ENCODE measurements at places on chromosomes 11 and 22.

DNA sequence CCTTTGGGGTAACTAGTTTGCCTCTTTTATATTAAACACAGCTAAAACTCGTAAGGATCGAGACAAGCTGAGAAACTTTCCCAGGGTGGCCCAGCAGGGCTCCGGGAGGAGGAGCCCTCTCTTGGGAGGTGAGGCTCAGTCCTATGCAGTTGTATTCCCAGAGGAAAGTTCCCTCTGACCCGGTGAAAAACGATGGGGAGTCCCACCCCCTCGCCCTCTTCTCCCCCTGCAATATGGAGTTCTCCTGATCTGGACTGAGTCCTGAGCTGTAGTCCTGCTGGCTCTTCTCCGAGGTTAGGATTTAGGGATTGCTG is 1.3 kb downstream of the NTM start:
- no peak for DNase-seq

- DNase-seq, result no peak
These were observed 392.9 kb downstream of the INSC start for GRCh38 chr11:15507592-15507991.

DNA sequence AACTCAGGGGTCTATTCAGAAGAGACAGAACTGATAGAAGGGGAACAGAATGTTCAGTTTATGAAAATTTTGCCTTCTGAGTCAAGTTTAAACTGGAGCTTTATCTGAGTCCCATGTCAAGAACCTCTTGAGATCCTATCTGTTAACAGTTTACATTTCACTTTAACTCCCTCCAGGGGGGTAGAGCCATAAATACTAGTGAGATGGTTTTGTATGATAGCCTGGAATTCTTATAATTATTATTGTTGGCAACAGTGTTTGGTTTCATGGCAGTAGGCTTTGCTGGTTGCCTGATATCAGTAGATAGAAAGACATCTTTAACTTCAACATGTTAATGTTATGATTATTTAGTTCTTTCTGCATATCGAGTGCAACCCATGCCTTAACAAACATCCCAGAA is 498.5 kb downstream of the INSC start:
- DNase-seq, result no peak

- DNase-seq, result no peak
These were observed 1278.4 kb upstream of the TENM4 start for GRCh38 chr11:80719292-80719646.

DNA sequence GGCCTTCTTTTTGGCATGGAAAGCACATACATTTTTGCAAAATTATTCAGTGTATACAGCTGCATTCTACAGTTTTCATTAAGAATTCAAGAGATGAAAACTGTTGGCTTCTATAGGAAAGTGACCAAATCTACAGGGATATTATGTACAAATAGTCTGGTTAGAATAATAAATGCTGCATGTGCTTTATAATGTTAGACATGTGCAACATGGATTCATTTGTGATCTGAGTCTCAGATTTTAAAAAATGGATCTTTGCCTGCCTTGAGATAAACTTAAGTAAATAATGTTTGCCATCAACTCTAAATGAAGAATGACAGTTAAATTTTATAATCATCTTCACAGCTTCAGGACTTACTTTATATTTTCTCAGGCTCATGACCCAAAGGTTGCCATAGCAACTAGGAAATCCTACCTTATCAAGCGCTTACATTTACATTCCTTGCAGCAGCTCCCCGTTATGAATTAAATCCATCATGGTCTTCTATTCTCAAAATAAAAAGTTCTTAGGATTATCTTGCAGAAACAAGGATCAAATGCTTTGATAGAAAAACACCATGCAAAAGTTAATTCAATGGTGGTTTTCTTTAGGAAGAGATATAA is 200.2 kb downstream of the CADM1 start:
- no peak for DNase-seq

GRCh38 chr11:26960281-26960680 is 33.6 kb upstream of the FIBIN start:
- no peak for DNase-seq

DNA sequence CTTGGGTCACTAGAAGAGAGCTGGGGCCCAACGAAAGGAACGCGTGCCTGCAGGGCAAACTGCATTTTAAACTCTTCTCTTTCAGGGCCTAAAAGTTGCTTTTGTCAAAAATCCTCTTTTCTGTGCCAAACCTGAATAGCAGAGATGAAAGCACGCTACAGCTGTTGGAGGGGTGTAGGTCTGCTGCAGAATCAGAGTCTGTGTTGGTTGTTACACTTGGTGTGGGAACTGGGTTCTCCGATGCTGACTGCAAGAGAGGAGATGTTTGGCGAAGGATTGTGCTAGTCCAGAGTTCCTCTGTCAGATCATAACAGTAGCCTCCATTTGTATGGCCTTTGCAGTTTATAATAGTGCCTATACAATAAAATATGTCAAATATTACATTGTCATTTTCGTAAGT is 41.8 kb downstream of the BARX2 start:
- DNase-seq, result no peak

- DNase-seq, result no peak
These were observed 447.8 kb upstream of the CNTN5 start for GRCh38 chr11:98572941-98573340.

DNA sequence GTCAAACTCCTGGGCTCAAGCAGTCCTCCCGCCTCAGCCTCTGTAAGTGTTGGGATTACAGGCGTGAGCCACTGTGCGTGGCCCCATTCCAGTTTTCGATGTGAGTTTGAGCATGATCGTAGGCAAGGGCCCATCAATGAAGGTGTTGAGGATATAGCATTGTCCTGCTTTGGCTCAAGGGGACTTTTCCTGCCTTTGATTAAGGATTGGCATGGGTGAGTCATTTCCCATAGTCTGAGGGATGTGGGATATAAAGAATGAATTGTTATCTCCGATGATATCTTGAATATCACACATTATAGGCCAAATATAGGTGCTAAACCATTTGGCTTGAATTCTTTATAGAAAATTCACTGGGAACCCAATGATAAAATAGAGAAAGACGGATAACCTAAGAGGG is 30.4 kb downstream of the STIM1 start:
- no peak for DNase-seq

- no peak for DNase-seq
These were observed 151.1 kb upstream of the NECTIN1 start for GRCh38 chr11:119880143-119880542.

DNA sequence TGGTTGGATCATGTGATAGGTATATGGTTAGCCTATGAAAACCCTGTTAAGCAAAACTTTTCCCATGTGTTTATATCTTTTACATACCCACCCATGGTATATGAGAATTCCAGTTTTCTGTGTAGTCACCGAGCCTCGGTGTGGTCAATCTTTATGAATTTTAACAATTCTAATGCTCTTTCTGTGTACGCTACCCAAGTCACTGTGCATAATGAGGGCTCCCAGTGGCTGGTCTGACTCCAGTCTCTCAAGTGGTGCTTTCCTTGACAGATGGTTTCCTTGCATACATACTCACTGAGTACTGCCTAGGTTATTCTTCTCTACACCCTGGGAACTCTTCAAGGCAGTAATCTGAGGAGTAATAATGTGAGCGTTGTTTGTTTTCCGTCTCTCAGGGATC is 17.6 kb downstream of the MUC15 start:
- no peak for DNase-seq

- no peak for DNase-seq
These were observed 2.7 kb downstream of the MB start for GRCh38 chr22:35614404-35614803.

- DNase-seq, result no peak
These were observed 414.3 kb downstream of the TBC1D22A start for GRCh38 chr22:47176573-47177333.

GRCh38 chr11:36619502-36619901 is 21.5 kb upstream of the RAG2 start:
- DNase-seq, result no peak

DNA sequence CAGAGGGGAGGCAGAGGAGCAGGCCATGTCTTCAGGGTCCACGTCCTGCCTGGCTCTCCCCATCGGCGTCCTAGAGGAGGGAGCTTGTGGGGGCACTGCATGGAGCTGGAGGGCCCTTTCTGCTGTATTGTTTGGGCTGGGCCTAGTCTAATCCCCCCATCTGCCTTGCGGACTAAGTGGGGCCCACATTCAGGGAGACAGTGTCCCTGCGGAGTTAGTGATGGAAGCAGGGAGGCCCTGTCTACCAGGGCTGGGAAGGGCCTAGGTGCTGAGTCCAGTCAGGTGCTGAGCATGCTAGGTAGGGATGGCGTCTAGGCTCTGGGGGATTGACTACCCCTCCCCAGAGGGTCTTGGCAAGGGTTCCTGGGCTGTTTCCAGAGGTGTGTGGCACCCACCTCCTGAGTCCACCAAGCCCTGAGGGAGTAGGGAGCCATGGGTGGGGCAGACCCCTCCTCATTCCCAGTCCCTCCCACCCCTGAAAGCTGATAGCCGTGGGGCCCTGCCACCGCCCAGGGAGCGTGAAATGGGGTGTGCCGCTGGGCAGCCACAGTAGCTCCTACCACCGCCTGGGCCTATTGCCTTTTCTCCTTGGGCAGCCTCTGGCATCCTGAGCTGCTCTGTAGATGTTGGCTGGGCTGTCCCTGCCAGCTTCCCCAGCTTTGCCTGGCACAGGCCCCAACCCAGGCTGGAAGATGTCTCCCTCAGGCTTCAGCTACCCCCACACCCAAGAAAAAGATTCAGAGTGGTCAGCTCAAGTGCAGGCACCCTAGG is 1.9 kb upstream of the POLD4 start:
- DNase-seq, result no peak

DNA sequence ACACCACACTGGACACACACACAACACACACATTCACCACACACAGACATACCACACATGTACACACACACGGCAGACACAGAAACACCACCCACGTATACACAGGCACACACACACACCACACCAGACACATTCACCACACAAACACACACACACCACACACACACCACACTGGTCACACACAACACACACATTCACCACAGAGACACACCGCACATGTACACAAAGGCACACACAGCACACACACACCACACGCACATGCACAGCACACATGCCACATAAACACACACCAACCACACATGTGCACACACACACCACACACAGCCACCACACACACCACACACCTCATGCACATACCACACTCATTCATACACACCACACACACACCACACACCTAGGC is 84.2 kb upstream of the PRR5 start:
- no peak for DNase-seq

DNA sequence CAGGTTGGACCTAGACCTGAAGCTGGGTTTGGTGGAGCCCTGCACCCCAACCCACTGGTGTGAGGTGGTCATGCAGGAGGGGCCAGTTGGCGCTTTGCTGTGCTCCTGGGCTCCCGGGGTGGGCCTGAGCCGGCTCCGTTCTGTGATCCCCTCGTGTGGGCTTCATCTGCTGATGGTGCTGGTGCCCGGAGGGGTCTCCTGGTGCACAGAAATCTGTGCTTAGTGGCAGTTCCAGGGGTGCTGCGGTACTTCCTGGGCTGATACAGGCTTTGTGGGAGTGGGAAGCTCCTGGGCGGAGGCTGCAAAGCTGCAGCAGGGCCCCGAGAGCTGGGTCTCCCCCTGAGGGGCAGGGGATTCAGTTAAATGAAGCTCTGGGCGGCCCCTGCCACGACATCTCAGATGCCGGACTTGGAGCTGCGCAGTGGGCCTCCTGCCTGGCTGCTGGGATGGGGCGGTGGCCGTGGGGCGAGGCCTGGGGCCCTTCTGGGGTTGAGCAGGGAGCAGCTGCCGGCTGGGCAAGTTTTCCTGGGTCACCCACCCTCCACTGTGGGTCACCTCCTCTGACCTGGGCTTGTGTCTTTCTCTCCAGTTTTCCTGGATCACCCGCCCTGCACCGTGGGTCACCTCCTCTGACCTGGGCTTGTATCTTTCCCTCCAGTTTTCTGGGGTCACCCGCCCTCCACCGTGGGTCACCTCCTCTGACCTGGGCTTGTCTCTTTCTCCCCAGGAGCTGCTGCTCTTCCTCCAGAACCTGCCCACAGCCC is 410.5 kb downstream of the TBC1D22A start:
- no peak for DNase-seq

- DNase-seq, result no peak
These were observed 170.0 kb upstream of the PDGFD start for GRCh38 chr11:104333977-104334376.

DNA sequence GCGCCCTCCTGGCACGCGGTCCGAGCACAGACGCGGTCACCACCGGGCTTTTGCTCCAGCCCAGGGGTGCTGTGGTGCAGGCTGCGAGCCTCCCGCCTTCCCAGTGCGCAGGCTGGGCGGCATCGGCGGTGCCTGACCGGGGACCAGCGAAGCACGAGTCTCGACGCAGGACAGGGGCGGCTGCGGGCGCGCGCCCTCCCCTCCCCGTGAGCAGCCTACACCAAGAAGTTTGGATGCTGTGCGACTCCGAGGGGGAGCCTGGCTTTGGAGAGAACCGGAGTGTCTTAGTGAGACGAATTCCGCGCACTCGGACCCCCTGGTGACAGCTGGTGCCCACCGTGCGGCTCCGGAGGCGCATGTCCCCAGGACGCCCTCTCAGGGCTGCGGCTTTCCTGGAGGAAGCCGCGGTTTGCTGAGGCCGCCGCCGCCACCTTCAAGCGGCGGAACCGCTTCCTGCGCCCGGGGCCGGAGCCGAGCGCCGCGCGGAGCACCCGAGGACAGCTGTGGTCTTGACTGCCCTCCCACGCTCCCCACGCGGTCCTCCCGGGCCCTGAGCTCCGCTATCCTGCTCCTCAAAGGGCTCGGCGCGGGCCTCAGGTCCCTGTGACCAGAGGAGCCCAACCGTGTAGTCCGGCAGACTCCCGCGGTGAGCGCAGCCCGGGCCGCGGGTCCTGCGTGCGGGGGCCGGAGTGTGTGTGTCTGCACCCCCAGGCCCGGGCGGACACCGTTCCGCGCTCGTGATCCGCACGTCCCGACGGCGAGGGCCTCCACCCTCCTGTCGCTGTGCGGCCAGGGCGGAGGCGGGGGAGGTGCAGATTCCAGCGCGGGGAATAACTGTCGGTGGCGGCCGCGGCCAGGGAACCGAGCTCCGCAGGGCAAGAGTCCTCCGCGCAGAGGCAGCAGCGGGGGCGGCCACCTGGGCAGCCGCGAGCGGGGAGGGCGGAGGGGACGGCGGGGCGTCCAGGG is 1.7 kb downstream of the FGF3 start:
- DNase-seq, result no peak

DNA sequence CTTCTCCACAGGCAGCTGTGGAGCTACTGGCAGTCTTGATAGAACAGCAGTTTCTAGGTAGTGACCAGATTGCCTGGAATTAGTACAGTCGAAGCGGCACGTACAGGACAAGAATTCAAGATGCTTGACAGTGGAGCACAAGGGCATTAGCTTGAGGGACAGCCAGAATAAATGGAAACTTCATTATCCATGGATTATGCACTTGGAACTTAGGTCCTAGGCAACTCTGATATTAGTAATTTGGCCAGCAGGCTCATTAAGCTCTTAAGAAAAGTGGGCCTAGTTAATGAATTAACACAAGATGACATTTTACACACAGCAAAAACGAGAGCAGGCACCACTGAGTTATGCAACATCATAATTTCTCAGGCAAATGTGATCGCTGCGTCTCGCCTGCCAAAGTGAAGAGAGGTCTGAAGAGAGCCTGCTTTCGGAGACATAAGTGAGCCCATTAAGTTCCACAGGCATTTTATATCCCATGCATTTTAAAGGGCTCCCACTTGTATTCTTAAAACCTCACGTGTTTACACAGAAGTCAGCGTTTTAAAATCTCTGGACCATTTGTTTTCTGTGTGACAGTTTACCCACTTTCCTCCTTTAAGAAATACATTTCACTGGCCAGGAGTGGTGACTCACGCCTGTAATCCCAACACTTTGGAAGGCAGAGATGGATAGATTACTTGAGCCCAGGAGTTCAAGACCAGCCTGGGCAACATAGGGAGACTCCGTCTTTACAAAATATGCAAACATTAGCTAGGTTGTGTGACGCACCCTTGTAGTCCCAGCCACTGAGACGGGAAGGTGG is 66.2 kb downstream of the COMMD9 start:
- no peak for DNase-seq

All from stimulated activated CD8-positive, alpha-beta memory T cell treated with anti-CD3 and anti-CD28 coated beads, Interleukin-7, amount 100 ng/mL, for 1 hour (primary cell).